Activated CD4-positive, alpha-beta T cell treated with anti-CD3 and anti-CD28 coated beads, Interleukin-2, amount 10 ng/mL, durations not matched to agents 7 days and 5 days (primary cell): ENCODE measurements at places on chromosomes 4 and X. TPM values are rescaled to one million over a fixed set of nuclear protein-coding genes. Genes with fewer than 3 reads are reported as not detected.

DNA sequence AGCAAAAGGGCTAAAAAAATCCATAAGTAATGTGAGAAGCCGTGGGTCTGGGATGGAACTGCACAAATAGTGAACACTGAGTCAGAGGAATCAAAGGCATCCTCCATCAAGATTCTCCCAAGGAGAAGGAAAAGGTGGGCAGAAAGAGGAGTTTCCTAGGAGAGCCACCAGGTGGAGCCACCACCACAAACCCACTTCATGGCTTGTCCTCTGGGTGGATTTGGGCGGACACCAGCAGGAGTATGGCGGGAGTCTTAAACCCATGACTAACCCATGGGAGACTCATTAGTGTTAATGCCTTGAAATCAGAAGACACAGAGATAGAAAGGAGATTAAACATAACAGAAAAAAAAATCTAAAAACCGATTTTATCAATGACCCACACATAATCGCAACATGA, 147.7 kb downstream of the SH3KBP1 start:
- H3K27me3 ChIP-seq: no peaks in the 10 kb centered on the region
- no peak overlapping the region for H3K27ac ChIP-seq
- H3K4me3 ChIP-seq: no peak overlapping the region
- H3K4me1 ChIP-seq: peaks cover 64% of the 10 kb centered on the region
- peaks cover 37% of the 10 kb centered on the region for H3K36me3 ChIP-seq

DNA sequence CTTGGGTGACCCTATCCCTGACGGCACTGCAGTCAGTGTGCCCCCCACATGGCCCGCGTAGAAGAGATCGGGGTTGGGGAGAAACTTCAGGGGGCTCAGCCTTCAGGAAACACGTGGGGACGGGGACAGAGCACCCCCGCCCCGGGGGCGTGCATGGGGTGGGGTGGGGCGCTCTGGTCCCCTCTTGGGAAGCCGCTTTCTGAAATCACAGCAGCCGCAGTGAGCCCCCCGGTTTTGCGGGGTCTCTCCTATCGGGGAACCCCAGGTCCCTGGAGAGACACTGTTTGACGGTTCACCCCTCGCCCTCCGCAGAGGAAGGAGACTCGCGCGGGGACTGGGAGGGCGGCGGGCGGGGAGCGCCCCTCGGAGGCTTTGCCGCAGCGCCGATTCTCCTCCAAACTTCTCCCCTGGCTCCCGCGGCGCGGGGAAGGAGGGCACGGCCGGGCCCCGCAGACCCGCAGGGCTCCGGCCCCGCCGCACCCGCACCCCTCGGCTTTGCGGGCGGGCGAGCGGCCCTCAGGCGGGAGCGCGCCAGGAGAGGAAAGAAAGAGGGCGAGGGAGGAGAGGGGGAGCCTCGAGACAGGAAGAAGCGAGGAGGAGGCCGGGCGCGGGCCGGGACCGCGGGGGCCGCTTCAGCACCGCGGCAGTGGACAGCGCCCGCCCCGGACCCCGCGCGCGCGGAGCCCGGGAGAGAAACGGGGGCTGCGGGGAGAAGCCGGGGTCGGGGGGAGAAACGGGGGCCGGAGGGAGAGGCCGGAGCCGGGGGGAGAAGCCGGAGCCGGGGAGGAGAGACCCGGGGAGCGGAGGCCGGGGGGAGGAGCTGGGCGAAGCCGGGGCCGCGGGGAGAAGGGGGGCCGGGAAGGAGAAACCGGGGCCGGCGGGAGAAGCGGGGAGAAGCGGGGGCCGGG, 612 bp downstream of the CPLX1 start:
- H3K27me3 ChIP-seq: peaks cover 41% of the 10 kb centered on the region
- peaks cover 2% of the 10 kb centered on the region for H3K4me1 ChIP-seq
- DNase-seq: peak; percentile 22
- no peak overlapping the region for H3K4me3 ChIP-seq
- H3K27ac ChIP-seq: no peak overlapping the region
- no peaks in the 10 kb centered on the region for H3K36me3 ChIP-seq

The TRAPPC2 gene
- 22.2 TPM for total RNA-seq

GRCh38 chrX:41382714-41383645, 49.0 kb downstream of the DDX3X start:
- no peaks in the 10 kb centered on the region for H3K27me3 ChIP-seq
- H3K27ac ChIP-seq: peak overlapping the region; percentile 94
- peaks cover 5% of the 10 kb centered on the region for H3K36me3 ChIP-seq
- peak; percentile 52 for DNase-seq
- H3K4me3 ChIP-seq: peak overlapping the region; percentile 53
- H3K4me1 ChIP-seq: peaks cover 20% of the 10 kb centered on the region

GRCh38 chrX:12352922-12353321, 214.6 kb downstream of the FRMPD4 start:
- H3K4me1 ChIP-seq: no peaks in the 10 kb centered on the region
- no peak overlapping the region for H3K27ac ChIP-seq
- H3K4me3 ChIP-seq: no peak overlapping the region
- H3K36me3 ChIP-seq: no peaks in the 10 kb centered on the region

DNA sequence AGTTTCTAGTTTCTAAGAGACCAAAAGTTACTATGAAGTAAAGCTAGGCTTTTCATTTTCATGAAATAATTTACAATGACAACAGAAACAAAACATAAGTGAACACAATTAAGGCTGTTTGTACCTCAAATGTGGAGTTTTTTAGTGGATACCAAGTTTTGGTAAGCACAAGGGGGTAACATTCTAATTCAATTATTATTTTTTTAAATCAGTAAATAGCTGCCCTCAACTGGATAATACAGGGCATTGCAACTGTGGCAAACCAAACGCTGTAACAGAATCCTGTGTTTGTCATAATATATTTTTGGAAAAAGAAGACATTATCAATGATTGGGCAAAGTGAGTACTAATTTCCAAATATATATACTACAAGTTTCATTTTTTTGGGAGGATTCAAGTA, 150.3 kb downstream of the FBXW7 start:
- no peak overlapping the region for H3K4me3 ChIP-seq
- no peak for DNase-seq
- H3K27me3 ChIP-seq: no peaks in the 10 kb centered on the region
- H3K36me3 ChIP-seq: peaks cover 2% of the 10 kb centered on the region

DNA sequence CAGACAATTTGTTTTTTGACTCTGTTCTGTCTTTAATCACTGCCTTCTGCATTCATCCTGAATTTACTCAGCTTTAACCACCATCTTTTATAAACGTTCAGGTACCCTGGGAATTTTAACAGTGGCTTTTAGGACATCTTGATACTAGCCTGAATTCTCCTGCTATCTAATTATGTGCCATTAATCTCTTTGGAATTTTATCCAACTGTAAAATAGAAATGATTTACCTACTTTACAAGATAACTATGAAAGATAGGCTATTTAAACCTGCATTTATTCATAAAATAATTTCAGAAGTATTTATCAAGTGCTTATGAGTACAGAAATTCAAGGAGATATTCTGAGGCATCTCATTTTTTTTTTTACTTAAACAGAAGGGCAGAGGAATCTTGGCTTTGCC, 146.5 kb upstream of the PLAC1 start:
- H3K4me1 ChIP-seq: peaks cover 30% of the 10 kb centered on the region
- H3K4me3 ChIP-seq: no peak overlapping the region
- H3K27ac ChIP-seq: no peak overlapping the region
- no peaks in the 10 kb centered on the region for H3K27me3 ChIP-seq

The JADE3 gene
- 0.64 TPM for total RNA-seq

DNA sequence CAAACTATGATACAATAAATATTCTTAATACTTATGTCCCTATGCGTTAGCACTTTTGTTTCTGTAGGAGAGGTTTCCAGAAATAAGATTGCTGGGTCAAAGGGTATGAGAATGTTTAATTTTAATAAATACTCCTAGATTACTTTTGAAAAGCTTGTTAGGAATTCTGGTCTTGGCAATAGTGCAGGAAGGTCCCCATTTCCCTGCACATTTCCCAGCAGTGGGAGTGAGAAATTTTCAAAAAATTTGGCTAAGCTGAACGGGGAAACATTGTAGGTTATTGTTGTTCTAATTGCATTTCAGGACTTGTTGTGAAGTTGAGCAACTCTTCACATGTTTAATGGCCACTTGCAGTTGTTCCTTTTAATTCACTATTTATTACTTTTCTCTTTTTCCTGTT, 27.1 kb downstream of the IGFBP7 start:
- H3K36me3 ChIP-seq: no peaks in the 10 kb centered on the region
- H3K4me1 ChIP-seq: no peaks in the 10 kb centered on the region
- no peak for DNase-seq

The CT45A6 gene
- not detected for total RNA-seq

GRCh38 chr4:76556452-76556851, 121.4 kb downstream of the SHROOM3 start:
- no peak overlapping the region for H3K27ac ChIP-seq
- H3K4me1 ChIP-seq: no peaks in the 10 kb centered on the region
- no peak overlapping the region for H3K4me3 ChIP-seq
- no peaks in the 10 kb centered on the region for H3K36me3 ChIP-seq

DNA sequence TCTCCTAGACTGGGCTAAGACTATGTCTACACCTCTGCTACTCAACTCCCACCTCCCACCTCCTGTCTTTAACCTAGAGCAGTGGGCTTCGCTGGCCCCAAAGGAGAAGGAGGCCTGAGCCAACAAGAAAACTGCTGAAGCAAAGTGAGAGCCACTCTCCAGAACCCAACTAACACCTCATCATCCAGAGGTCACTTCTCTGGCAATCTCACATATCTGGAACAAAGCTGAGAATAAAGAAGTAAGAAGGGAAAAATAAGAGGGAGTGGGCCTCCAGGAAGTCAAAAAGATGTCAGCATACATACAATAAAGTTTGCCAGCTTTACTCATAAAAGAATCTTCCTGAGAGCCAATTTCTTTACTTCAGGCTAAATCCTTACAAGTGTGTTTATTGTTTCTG, 18.6 kb upstream of the FGF16 start:
- no peaks in the 10 kb centered on the region for H3K36me3 ChIP-seq
- H3K27me3 ChIP-seq: no peaks in the 10 kb centered on the region
- H3K4me3 ChIP-seq: no peak overlapping the region
- DNase-seq: no peak

The EXOC1 gene
- 32.3 TPM for total RNA-seq

DNA sequence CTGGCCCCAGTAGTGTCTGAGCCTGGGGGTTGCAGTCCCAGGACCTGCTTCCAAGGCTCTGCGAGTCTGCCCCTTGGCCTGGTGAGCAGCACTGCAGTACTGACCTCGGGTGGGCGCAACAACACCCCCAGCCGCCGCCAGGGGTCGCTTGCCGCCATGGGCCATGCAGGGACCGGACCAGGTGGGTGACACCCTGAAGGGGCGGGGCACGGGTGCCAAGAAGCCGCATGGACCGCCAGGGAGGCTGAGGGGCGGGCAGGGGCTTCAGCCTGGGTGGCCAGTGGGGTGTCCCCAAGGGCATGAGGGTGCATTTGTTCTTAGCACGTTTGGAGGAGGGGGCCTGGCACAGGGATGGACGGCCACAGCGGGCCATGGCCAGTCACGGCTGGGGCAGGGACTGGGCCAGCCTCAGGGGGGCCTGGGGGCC, 25.0 kb downstream of the TACC3 start:
- no peaks in the 10 kb centered on the region for H3K27me3 ChIP-seq
- no peak overlapping the region for H3K4me3 ChIP-seq
- no peak overlapping the region for H3K27ac ChIP-seq
- DNase-seq: peak; percentile 77
- no peaks in the 10 kb centered on the region for H3K4me1 ChIP-seq

The GAGE2A gene
- not detected for total RNA-seq

The ARHGAP36 gene
- total RNA-seq: not detected

DNA sequence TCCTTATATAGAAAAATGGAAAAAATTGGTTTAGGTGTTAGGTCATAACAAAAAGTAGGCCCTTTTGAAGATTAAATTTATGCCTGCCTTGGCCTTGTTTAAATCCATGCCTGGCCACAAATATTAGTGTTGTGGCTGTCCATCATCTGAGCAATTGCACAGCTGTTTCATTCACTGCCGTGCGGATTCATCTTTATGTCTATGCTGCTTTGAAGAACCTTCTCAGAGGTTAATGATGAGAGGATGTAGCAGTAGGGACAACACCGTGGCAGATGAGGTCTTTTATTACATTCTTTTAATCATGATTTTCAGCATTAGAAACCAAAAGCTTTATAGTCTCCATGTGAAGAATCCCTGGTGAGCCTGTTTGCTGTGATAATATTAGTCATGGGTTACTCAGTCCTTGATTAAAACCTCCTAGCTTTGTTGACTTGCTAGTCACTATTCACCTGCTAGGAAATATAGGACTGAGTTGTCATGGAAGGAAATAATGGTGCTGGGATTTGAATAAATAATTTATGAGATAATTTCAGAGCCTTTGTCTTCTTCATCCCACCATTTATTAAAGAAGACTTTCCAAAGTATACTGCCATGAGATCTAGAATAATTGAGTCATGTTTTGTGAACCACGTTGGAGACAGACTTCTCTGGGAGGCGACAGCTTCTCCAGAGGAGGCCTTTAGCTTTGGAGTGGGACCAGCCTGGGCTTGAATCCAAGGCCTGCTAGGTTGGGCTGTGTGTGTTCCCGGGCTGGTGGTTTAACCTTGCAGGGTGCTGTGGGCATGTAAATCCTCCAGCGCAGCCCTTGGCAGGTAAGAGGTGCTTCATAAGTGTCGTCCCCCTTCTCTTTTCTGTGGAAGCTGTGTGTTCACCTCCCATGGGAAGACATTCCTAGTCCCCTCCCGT, 53.5 kb downstream of the PTTG2 start:
- H3K4me3 ChIP-seq: no peak overlapping the region
- DNase-seq: no peak
- H3K27me3 ChIP-seq: no peaks in the 10 kb centered on the region
- H3K4me1 ChIP-seq: peaks cover 5% of the 10 kb centered on the region
- H3K36me3 ChIP-seq: peaks cover 11% of the 10 kb centered on the region

- H3K36me3 ChIP-seq: no peaks in the 10 kb centered on the region
- no peaks in the 10 kb centered on the region for H3K27me3 ChIP-seq
- DNase-seq: no peak
Measured at GRCh38 chr4:83981156-83981555, 445.2 kb downstream of the GPAT3 start.

DNA sequence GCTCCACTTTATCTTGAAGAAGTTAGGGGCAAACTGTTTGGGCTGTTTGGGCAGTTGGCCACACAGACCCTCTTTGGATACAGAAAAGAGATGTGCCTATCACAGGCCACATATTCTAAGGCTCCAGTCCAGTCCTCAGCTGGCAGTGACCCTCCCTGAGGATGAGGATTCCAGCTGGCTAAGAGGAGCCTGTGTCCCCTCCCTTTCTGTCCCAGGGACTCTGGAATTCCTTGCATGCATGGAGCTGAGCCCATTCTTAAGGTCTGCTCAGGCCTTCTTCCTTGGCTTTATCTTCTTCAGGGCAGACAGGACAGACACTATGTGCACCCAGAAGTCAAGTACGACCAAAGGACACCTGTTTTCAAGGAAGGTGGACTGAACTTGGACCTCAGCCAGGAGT, 23.8 kb upstream of the GK2 start:
- H3K4me1 ChIP-seq: no peaks in the 10 kb centered on the region
- no peak overlapping the region for H3K4me3 ChIP-seq
- H3K27ac ChIP-seq: no peak overlapping the region
- H3K27me3 ChIP-seq: no peaks in the 10 kb centered on the region
